ENCODE measurements at places on chromosomes 4 and X.

- no peak for DNase-seq
These were observed 15.1 kb upstream of the CAMK2D start for GRCh38 chr4:113776679-113777078.

GRCh38 chrX:113275804-113276203 lies 435.2 kb upstream of the AMOT start:
- no peak for DNase-seq

DNA sequence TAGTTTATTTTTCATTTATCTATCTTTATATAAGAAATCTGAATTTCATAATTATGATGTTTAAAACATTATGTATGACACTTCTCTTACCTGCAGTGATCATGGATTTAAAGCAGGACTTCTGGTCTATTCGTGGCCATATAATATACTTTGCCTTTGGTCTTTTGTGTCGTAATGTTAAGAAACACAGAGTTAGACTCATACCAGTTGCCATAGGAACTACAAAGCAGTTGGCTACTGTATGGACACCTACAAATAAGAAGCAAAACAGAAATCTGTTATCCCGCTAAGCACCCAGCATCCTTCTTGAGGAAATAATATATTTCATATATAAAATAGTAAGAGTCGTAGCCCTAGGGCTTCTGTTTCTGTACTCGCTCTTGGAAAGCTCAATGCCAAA lies 4.3 kb downstream of the SEPSECS start:
- DNase-seq = no peak

DNA sequence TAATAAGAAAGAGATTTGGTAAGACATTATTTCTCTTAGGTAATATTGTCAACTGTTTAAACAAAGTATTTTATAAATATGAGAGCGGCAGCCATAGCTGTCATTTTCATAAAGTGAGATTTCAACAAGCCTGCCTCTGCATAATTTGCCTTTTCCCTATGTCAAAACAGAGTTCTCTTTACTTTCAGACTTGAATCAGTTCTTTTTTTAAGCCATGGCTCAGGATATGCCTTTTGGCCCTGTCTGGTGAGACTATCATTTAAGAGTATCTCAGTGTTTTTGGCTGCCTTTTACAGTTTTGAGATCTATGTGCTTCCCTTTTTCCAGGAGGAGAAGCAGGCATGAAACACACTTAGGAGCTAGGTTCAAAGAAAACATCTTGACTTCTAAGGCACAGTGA lies 7.5 kb upstream of the GUCY1A1 start:
- no peak for DNase-seq

GRCh38 chr4:913280-913618 lies 18.9 kb downstream of the GAK start:
- no peak for DNase-seq

DNA sequence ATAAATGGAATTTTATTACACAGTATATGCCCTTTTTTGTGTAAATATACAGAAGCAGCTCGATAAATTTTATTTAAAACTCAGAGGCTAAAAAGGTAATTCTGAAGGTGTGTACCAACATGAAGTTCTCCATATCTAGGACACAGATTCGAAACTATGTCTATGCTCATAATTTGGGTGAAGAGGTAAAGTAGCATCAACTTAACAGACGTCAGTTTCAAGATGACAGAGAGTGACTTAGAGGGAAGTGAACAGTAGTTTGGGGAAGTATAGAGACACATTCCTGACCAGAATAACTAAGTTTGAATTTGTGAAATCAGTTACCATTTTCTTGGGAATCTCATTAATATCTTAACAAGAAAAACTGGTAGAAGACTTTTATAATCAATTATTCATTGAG lies 2493.3 kb downstream of the ARAP2 start:
- DNase-seq = no peak

DNA sequence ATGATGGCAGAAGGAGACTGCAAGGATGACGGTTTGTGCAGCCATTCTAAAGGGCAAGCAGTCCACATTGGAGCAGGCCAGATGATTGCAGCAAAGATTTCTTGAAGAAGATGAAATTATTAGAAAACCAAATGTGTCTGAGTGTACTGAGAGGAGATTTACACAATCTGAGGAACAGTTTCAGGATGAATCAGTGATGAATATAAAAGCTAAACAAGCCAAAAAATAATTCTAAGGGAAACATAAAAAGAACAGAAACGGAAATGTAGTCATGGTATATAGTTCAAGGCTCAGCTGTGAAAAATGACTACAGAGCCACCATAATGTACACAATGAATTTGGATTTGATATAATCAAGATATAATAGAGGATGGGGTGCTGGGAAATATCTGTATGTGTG lies 168.5 kb downstream of the PDGFC start:
- DNase-seq = no peak

- DNase-seq = no peak
These were observed 43.8 kb downstream of the ELOVL6 start for GRCh38 chr4:110154582-110154981.

DNA sequence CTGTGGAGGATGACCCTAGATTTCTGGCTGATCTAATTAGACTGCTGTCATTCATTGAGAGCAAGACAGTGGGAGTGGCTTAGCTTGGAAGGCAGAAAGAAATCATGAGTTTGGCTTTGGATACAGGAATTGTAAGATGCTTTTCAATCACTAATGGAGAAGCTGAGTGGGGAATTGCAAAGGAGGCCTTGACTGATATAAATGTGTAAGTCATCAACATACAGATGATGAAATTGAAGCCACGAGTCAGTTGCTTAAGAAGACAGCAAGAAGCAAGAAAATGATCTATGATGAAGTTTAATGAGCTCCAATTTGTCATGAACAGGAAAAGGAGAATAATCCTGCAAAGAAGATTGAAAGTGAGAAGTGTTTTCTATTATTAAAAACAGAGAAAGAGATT lies 136.7 kb upstream of the C1QTNF7 start:
- no peak for DNase-seq

DNA sequence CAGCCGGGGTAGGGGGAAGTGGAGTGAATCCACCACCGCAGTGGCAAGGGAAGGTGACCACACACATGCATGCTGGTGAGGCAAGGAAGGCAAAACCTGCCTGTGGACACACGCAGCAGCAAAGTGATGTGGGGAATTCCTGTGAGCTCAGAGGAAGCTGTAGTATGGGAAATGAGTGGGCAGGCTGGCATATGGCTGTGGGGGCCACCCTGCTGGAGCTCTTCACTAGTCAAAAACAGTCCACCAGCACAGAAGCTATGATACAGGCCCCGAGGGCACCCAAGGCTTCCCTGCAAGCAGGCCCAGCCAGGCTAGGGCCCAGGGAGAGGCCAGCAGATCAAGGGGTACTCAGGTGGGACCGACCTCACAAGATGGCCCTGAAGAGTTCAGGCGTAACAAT lies 239.1 kb downstream of the CHM start:
- no peak for DNase-seq

GRCh38 chrX:71974916-71975315 lies 64.3 kb downstream of the NHSL2 start:
- DNase-seq = no peak

DNA sequence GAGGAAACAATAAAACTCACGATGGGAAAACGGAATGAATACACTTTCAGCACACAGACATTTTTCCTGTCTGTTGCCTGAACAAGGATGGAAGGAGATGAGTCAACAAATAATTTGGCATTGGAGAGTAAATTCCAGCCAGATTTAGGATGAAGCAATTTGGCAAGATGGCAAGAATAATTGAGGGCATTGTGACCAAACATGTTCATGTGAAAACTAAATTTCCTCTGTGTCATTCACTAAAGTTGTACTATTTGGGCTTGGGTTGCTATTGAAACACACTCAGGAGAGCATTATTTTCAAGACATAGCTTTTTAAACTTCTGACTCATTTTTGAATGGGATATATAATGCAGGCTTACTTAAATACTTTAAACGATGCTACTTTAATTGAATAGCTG lies 1614.4 kb downstream of the PCDH19 start:
- DNase-seq = no peak

- no peak for DNase-seq
These were observed 33.8 kb upstream of the LRBA start for GRCh38 chr4:151048913-151049312.

DNA sequence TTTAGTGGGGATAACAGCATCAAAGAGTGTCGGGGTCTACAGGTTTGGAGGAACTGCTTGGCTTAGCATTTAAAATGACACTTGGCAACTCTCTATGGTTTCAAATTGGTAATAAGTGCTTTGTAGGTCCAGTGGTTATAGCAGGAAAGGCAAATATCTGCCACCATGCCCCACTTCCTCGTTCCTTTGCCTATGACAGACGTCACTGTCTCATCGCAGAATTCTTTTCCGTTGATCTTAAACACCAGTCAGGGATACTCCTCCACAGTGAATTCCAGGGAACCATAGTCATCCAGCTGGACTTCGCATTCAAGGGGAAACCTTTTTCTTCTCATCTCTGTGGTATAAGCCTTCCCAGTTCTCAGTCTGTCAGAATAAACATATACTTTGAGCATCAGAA lies 319.1 kb downstream of the GPAT3 start:
- DNase-seq = no peak

DNA sequence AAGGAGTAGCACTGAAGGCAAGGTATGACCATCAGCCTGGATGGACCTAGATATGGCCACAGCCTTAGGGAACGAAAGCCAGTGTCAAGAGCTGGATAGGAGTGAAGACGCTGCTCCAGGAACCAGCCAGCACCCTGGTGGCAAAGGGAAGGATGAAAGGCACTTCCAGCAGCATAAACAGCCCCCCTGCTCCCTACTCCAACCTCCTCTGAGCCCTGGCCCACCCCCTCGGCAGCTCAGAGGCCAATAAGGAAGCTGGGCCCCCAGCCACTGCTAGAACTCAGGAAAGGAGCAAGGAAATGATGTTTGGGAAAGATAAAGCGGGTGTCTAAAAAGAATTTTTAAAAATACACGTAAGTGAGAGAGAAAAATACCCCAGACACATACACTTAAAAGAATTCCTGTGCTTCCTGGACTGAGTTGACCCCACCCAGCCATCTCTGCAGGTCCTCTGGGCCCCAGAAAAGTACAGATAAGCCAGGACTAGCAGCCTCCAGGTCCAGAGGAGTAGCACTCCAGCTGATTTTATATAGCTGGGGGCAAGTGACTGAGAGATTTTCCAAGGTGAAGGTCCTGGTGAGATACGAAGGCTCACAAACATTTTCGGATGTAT lies 170.4 kb downstream of the SHROOM4 start:
- DNase-seq = no peak

DNA sequence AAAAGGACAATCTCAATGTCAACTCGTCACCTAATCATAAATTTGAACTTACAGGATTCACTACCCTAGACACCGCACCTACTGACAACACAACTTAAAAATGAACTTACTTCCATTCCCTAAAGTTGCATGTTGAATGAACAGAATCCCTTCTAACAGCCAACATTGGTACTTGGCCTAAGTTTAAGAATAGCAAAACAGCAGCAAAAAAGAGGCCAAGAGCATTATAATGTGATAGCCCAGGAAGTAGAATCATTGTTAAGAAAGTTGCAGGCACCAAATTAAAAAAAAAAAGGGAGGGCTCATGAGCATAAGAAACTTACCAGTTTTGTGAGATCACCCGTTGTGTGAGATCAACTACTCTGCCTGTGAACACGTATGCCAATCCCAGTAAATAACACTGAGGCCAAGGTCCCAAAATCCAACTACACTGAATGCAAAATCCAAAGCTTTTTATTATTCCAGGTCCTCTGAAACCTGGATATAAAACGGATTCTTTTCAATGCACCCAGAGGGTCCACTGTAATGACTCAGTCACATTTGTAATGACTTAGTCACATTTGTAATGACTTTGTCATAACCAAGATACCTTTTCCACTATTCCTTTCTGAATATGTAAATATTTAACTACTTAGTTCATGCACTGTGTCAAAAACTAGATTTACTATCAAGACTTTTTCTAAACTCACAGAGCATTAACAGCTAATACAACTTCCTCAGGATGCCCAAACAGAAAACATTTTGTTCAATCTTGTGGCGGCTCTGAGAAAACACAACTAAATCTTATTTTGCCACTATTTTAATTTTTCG lies 6.8 kb downstream of the HNRNPDL start:
- DNase-seq = no peak

DNA sequence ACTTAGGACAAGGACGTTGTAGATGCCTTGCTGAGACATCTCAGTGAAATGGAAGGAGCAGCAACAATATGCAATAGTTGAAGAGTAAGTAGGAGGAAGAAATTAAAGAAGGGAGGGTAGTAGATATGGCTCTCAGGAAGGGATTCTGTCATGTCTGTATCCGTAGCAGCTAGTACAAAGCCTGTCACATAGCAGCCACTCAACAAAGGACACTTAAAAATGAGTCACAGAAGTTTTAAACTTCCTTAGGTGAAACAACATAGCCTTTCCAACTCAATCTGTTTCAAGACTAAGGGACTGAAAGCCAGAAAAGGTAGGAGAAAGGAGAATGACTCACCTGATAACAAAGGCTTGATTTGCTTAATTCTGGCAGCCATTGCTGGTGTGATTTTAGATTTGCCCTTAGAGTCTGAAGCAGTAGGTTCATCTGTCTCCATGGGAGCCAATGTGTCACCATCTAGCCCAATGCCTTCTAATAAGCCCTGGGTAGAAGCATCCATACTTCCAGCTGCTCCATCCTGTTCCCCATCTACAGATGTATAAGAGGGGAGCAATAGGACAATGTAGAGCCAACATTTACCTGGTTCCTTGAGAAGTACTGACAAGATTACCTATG lies 86.6 kb downstream of the HUWE1 start:
- no peak for DNase-seq

DNA sequence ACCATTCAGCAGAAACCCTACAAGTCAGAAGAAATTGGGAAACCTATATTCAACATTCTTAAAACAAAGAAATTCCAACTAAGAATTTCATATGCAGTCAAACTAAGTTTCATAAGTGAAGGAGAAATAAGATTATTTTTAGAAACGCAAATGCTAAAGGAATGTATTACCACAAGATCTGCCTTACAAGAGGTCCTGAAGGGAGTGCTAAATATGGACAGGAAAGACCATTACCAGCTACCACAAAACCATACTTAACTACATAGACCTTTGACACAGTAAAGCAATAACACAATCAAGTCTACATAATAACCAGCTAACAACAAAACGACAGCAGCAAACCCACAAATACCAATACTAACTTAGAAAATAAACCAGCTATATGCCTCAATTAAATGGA lies 169.3 kb upstream of the FGF16 start:
- no peak for DNase-seq

DNA sequence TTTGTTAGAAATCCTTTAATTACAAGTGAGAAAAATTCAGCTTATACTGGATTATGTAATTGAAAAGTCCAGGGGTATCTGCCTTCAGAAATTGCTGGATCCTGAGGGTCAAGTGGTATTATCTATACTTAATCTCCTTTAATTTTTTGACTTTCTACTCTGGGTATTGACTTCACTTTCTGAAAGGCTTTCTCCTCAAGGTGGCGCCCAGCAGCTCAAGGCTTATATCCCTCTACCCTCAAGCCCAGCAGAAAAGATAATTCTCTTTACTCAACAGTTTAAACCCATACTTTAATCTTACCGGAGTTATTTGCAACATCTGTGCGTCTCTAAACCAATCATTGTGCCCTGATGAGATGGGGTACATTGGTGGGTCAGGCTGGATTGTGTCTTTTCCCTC lies 129.5 kb downstream of the LARP7 start:
- no peak for DNase-seq

- DNase-seq = no peak
These were observed 2.6 kb downstream of the TEX13B start for GRCh38 chrX:107979534-107979933.

GRCh38 chrX:17960891-17961290 lies 99.8 kb upstream of the RAI2 start:
- DNase-seq = no peak

Data from K562 (cell line).